ENCODE measurements at places on chromosomes 7 and 10. TPM values are rescaled to one million over a fixed set of nuclear protein-coding genes. Genes with fewer than 3 reads are reported as not detected.

Gene AQP1
- 15.2 TPM for total RNA-seq

Gene INSYN2A
- 2.4 TPM for total RNA-seq

DNA sequence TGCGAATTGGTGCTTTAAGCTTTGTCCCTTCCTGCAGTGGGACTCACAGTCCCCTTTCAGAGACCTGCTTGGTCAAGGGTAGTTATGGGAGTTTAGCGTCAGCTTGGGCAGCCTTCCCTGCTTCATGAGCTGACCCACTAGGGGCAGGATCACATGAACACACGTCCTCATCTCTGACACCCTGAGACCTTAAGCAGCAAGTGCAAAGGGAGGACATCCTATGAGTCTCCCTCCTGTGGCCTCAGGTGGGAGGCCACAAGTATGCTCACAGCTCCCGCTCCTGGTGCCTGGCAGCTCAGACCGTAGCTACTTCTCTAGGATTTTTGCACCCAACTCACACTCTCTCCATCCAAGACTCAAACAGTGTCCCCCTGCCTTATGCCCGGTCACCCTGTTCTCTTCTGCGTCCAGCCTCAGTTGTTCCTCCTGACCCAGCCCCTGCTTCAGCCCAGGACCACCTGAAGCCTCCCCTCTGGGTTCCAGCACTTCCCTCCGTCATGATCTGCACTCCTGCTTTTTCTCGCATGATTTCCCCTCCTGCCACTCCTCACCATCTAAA, 136.6 kb upstream of the FAM20C start:
- H3K36me3 ChIP-seq: no peaks in the 10 kb centered on the region
- H3K4me1 ChIP-seq: peaks cover 6% of the 10 kb centered on the region
- no peak overlapping the region for H3K27ac ChIP-seq
- no peaks in the 10 kb centered on the region for H3K27me3 ChIP-seq

Gene CPA1
- total RNA-seq: 3.0 TPM

Gene PIP
- total RNA-seq: not detected

GRCh38 chr7:148563583-148564274, 26.8 kb upstream of the C7orf33 start:
- no peak overlapping the region for H3K4me3 ChIP-seq
- no peaks in the 10 kb centered on the region for H3K27me3 ChIP-seq
- DNase-seq: no peak
- no peaks in the 10 kb centered on the region for H3K36me3 ChIP-seq

Gene ACBD7
- total RNA-seq: 7.7 TPM

DNA sequence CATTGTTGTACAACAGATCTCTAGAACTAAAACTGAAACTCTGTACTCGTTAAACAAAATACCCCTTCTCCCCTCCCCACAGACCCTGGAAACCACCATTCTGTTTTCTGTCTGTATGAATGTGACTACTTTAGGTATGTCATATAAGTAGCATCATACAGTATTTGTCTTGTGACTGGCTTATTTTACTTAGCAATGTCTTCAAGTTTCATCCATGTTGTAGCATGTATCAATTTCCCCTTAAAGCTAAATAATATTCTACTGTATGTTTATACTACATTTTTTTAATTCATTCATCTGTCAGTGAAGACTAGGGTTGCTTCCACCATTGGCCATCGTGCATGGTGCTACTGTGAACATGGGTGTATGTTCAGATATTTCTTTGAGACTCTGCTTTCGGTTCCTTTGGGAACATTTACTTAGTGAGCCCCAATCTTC, 71.2 kb upstream of the RPA3 start:
- H3K27me3 ChIP-seq: no peaks in the 10 kb centered on the region
- H3K36me3 ChIP-seq: no peaks in the 10 kb centered on the region
- H3K4me3 ChIP-seq: no peak overlapping the region
- no peak overlapping the region for H3K27ac ChIP-seq
- DNase-seq: no peak

- H3K27me3 ChIP-seq: no peaks in the 10 kb centered on the region
- DNase-seq: no peak
- H3K36me3 ChIP-seq: no peaks in the 10 kb centered on the region
- peaks cover 7% of the 10 kb centered on the region for H3K4me1 ChIP-seq
- H3K27ac ChIP-seq: no peak overlapping the region
- H3K4me3 ChIP-seq: no peak overlapping the region
Measured at GRCh38 chr10:69807122-69807521, 5.4 kb downstream of the COL13A1 start.

GRCh38 chr10:88507404-88507803, 75.7 kb downstream of the RNLS start:
- no peak overlapping the region for H3K4me3 ChIP-seq
- DNase-seq: no peak
- no peaks in the 10 kb centered on the region for H3K27me3 ChIP-seq
- no peaks in the 10 kb centered on the region for H3K4me1 ChIP-seq
- H3K36me3 ChIP-seq: no peaks in the 10 kb centered on the region

Gene ANKRD61
- total RNA-seq: 8.4 TPM

DNA sequence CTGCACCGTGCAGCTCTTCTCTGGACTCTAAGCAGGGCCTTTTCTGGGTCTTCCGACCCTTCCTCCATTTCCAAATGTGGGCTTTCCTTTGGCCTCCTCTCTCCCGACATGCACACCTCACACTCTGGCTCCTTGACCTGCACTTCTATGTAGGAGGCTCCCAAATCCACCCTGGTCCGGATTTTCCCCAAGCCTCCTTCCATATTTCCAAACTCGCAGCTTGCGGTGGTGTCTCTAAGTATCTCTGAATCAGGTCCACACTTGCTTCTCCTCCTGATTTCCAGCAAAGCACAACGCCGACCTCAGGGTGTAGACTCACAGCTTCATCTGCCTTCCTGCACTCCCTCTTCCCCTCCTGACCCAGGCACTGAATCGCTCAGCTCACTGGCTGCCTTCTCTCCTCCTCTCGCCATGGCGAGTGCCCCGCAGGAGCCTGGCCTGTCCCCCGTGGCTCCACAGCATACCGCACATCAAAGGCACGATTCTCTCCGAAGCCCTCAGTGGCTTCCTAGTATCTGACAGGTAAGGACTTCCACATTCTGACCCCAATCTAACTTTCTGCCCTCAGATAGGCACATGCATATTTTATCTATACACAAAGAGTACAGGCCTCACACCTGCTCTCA, 27.8 kb downstream of the DIP2C start:
- H3K36me3 ChIP-seq: no peaks in the 10 kb centered on the region
- no peak overlapping the region for H3K4me3 ChIP-seq
- no peak for DNase-seq
- peaks cover 42% of the 10 kb centered on the region for H3K4me1 ChIP-seq
- peak overlapping the region; percentile 43 for H3K27ac ChIP-seq

- peaks cover 4% of the 10 kb centered on the region for H3K27me3 ChIP-seq
- peaks cover 7% of the 10 kb centered on the region for H3K4me1 ChIP-seq
- no peak overlapping the region for H3K27ac ChIP-seq
- H3K36me3 ChIP-seq: no peaks in the 10 kb centered on the region
Measured at GRCh38 chr7:27180431-27181420, 4.3 kb downstream of the HOXA11 start.

DNA sequence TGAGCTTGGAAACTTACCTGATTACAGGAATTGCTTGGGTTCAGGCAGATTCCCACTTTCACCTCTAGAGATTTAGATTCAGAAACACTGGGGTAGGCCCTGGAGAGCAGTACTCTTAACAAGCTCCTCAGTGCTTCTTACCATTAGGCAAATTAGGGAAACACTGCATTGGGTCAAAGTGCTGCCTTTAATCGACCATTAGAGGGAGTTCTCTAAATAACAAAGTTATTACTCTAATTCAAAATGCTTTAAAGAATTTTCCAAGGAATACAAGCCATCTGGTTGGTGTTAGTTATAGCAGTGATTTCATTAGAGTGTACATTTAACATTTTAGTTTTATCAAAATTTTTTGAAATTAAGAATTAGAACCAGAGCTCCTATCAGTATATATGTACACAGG, 324.5 kb downstream of the GFRA1 start:
- H3K27me3 ChIP-seq: no peaks in the 10 kb centered on the region
- H3K4me1 ChIP-seq: no peaks in the 10 kb centered on the region
- DNase-seq: no peak
- no peak overlapping the region for H3K27ac ChIP-seq
- no peak overlapping the region for H3K4me3 ChIP-seq

- DNase-seq: no peak
- no peak overlapping the region for H3K4me3 ChIP-seq
- H3K4me1 ChIP-seq: no peaks in the 10 kb centered on the region
- H3K27me3 ChIP-seq: no peaks in the 10 kb centered on the region
Measured at GRCh38 chr7:19026888-19027287, 90.5 kb downstream of the TWIST1 start.

GRCh38 chr7:111090846-111091245, at the start of gene LRRN3:
Gene LRRN3 (plus strand): TSS chr7:111091127. CDS start chr7:111122773, 31,646 bp downstream.
- H3K27ac ChIP-seq: peak within 1 kb of the TSS; percentile 75
- H3K27me3 ChIP-seq: no peaks in the 10 kb centered on the region
- peak within 1 kb of the TSS; percentile 59 for H3K4me3 ChIP-seq
- no peaks in the 10 kb centered on the region for H3K36me3 ChIP-seq
- H3K4me1 ChIP-seq: no peaks in the 10 kb centered on the region

DNA sequence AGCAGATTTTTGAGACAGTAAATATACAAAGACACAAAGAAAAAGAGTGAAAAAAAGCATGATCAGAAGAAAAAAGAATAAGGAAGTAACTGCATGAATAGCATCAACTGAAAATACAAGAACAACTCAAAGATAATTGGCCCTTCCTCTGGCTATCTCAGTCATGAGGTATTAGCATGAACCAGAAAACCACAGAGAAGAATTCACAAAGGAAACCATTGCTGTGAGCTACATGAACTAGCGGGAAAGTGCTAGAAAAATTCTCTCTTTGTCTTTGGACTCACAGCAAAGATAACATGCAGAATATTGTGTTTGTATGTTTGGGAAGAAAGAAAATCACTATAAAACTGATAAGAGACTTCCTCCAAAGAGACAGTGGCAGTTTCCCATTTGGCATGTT, 82.9 kb downstream of the SORCS1 start:
- no peak for DNase-seq
- no peak overlapping the region for H3K4me3 ChIP-seq
- H3K36me3 ChIP-seq: no peaks in the 10 kb centered on the region

DNA sequence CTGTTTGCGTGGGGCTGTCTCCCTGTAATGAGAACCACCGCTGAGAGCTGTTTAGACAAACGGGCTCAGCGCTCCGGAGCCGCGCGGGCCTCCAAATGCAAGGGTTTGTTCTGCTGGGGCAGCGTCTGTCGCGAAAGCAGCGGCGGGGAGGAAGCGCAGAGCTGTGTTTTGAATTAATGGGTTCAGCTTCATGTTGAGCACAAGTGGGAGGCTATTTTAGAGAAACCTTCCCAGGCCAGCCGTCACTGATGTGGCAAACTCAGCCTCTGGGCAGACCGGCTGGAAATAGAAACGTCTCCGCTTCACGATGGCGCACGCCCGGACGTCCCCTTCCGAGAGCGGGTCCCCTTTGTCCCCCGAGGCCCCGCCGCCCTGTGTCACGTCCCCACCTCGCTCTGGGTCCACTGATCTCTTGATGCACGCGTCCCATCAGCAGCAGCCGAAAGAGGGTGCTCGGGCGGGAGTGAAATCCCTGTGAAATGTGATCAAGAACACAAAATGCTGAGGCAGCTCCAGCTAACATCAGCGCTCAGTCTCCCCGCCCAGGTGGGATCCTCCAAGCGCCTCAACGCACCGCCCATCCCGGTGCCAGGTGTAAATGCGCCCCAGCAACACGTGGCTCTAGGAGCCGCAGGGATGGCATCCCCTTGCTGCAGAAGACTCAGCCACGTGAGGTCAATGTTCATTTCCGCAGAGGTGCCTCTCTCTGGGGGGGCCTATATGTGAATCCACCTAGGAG, 44.9 kb downstream of the BAMBI start:
- peak overlapping the region; percentile 49 for H3K4me3 ChIP-seq
- no peaks in the 10 kb centered on the region for H3K4me1 ChIP-seq
- no peak overlapping the region for H3K27ac ChIP-seq
- peak; percentile 58 for DNase-seq
- H3K27me3 ChIP-seq: no peaks in the 10 kb centered on the region

Gene DLX5
- 2.6 TPM for total RNA-seq

DNA sequence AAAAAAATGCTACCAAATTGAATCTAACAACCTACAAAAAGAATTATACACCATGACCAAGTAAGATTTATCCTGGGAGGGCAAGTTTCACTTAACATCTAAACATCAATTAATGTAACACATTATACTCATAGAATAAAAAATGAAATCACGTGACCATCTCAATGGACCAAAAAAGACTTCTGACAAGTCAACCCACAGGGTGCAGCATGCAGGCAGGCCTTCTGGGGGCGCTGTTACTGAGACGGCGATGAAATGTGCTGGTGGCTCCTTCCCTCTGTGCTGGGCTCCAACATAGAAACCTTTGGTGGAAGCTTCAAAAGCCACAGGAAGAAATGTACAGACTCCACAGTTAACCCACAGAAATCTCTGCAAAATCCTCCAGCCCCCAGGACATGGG, 103.1 kb downstream of the INHBA start:
- H3K4me3 ChIP-seq: no peak overlapping the region
- DNase-seq: peak; percentile 23
- H3K27ac ChIP-seq: no peak overlapping the region
- H3K27me3 ChIP-seq: no peaks in the 10 kb centered on the region
- H3K4me1 ChIP-seq: no peaks in the 10 kb centered on the region

GRCh38 chr10:14884082-14884481, 5.4 kb downstream of the SUV39H2 start:
- H3K27ac ChIP-seq: no peak overlapping the region
- H3K4me3 ChIP-seq: no peak overlapping the region
- no peak for DNase-seq
- no peaks in the 10 kb centered on the region for H3K36me3 ChIP-seq
- H3K4me1 ChIP-seq: peaks cover 7% of the 10 kb centered on the region

- DNase-seq: no peak
- H3K27ac ChIP-seq: no peak overlapping the region
- H3K36me3 ChIP-seq: no peaks in the 10 kb centered on the region
- no peak overlapping the region for H3K4me3 ChIP-seq
- H3K4me1 ChIP-seq: no peaks in the 10 kb centered on the region
Measured at GRCh38 chr7:136267822-136268221, 290.7 kb upstream of the MTPN start.

GRCh38 chr10:125038637-125039036, 96.7 kb downstream of the ZRANB1 start:
- peaks cover 81% of the 10 kb centered on the region for H3K4me1 ChIP-seq
- H3K27me3 ChIP-seq: no peaks in the 10 kb centered on the region
- H3K27ac ChIP-seq: no peak overlapping the region
- H3K4me3 ChIP-seq: no peak overlapping the region

- no peaks in the 10 kb centered on the region for H3K27me3 ChIP-seq
- H3K27ac ChIP-seq: no peak overlapping the region
- H3K36me3 ChIP-seq: no peaks in the 10 kb centered on the region
Measured at GRCh38 chr10:120478386-120478785, 21.4 kb downstream of the PLPP4 start.

Gene EMX2
- total RNA-seq: 1.9 TPM

DNA sequence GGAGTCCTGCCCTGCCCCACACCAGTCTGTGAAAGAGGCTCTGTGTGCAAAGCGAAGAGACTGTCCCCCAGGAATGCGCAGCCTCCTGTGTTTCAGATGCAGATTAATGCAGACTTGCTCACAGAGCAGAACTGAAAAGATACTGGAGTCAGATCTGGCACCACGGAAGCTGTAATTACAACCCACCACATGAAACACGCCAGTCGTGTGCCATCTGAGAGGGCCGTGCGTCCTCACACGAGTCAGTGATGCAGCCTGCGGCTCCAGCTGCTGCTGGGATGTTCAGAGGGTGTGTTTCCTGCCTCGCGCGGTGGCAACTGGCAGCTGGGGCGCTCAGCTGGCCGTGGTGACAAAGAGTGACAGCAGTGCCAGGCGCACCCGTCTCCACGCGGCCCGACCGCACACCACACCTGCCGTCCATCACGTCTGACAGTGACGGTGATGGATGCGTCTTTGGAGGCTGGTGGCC, 50.0 kb downstream of the NKX6-2 start:
- no peak for DNase-seq
- no peaks in the 10 kb centered on the region for H3K36me3 ChIP-seq
- H3K4me3 ChIP-seq: no peak overlapping the region
- no peaks in the 10 kb centered on the region for H3K4me1 ChIP-seq
